Stimulated activated CD4-positive, alpha-beta T cell treated with anti-CD3 and anti-CD28 coated beads, Interleukin-1b, Interleukin-23, amount 100 ng/mL, for 24 hours (primary cell): ENCODE measurements at places on chromosomes 11 and 22.

- DNase-seq, result no peak
Measured at GRCh38 chr11:20926799-20927540, 257.6 kb downstream of the NELL1 start.

GRCh38 chr22:20396639-20397038, 2.7 kb downstream of the ZNF74 start:
- DNase-seq, result no peak

GRCh38 chr11:32427935-32428664, 7.2 kb downstream of the WT1 start:
- DNase-seq, result no peak

DNA sequence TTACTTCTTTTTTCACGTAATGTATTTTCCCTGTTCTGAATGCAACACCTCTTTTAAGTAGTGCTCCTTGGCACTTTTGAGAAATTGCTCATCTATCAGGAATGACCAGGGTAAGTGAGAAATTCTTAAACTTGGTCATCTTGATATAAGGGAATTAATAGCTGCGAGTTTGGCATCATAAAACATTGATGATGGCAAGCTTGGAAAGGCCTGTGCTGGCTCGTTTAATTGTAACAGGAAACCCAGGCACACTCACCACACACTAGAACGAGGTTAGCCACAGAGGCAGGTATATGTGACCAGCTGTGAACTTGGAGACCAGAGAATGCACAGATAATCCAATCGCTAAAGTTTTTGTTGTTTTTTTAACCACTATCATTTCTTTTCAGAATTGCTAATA, 24.3 kb downstream of the FAM118A start:
- no peak for DNase-seq

- DNase-seq, result no peak
Measured at GRCh38 chr11:32817181-32817851, 12.4 kb upstream of the PRRG4 start.

- DNase-seq, result no peak
Measured at GRCh38 chr11:565921-566509, 5.2 kb downstream of the RASSF7 start.

DNA sequence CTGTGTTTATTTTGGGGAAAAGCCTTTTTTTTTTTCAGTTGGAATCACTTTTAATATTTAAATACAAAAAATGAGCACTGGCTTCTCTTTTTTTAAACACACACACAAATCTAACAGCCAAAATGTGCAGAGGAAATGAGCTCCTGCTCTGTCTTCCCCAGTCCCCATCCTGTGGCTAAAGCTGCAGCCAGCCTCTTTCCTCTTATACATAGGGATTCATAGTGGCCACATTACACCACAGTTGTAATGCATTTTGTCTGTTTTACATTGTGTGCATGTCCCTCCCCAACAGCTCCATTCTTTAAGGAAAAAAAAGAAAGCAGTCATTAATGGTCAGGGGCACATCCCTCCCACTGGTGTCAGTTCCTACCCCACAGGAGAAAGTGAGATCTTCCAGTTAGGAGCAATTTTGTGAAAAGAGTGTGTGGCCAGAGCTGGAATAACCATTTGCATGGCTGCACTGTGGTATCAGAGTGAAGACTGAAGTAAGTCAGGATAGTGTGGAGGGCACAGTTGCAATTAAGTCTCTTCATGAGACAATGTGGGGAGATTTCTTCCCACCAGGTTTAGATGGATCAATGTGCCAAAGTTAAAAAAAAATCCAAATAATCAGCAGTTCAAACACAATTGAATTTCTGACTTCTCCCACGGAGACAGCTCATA, 220.6 kb downstream of the TMEM135 start:
- no peak for DNase-seq

GRCh38 chr11:76762867-76763572, 20.1 kb upstream of the TSKU start:
- no peak for DNase-seq

DNA sequence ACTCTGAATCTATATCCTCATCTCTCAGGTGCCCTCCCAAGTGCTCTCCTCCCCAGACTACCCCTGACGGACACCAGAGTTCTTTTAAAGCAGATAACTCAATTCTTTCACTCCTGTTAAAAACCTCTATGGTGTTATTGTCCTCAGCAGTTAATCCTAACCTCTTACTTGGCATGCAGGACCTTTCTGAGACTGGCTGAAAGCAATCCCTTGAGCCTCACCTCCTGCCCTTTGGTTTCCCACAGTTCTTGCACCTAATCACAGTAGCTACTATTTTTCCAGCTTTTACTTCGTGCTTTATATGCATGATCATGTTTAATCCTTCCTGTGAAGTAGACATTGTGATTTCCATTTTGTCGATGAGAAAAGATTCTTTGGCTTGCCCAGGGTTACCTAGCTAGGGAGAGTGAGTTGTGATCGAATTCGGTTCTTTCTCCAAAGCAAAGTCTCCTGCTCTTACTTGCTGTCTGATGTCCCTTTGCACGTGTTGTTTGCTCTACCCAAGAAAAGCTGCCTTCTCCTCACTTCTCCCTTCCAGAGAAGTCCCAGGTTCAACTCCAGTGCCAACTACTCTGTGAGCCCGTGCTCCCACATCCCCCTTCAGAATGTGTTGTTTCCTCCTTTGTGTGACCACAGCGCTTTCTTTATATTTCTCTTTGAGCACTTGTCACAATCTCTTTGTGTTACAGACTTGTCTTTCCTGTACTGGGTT, 2.1 kb downstream of the UBE2L3 start:
- no peak for DNase-seq

DNA sequence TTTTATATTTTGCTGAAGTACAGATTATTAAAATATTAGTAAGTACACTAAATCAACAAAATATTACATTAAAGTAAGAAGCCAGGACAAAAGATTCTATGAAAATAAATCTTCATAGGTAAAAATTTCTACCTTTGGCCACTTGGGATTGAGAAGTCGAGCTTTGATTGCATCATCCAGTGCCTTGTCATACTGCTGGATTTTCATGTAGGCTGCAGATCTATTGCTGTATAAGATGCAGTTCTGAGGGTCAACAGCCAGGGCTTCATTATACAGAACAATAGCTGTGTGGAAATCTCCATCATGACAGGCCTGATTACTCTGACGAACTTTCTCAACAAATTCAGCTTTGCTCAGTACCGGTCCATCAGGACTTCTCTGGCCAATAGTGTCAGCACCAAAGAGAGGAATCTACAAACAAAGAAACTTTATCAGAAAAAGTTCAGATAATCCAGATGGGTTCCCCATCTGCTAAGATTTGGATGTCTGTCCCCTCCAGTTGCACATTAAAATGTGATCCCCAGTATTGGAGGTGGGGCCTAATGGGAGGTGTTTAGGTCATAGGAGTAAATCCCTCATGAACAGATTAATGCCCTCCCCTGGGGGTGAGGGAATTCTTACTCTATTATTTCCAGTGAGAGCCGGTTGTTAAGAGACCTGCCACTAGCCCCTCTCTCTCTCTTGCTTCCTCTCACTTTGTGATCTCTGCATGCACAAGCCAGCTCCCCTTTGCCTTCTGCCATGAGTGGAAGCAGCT, 50.0 kb downstream of the TTC28 start:
- DNase-seq, result no peak

DNA sequence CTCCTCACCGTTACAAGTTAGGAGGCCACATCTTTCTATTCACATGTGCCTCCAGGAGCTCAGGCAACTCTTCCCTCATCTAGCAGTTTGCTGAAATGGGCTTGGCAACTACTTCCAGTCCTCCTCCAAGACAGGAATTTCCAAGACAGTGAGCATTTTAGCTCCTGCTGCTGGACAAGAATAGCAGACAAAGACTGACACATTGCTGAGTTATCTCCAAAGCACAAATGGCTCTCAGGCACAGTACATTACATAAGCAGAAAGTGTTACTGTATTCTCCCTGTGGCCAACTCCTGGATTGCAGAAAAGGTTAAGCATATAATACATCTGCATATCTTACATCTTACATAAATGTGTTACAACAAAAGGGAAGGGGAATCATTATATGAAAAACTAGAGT, 83.2 kb upstream of the POU2AF2 start:
- no peak for DNase-seq

DNA sequence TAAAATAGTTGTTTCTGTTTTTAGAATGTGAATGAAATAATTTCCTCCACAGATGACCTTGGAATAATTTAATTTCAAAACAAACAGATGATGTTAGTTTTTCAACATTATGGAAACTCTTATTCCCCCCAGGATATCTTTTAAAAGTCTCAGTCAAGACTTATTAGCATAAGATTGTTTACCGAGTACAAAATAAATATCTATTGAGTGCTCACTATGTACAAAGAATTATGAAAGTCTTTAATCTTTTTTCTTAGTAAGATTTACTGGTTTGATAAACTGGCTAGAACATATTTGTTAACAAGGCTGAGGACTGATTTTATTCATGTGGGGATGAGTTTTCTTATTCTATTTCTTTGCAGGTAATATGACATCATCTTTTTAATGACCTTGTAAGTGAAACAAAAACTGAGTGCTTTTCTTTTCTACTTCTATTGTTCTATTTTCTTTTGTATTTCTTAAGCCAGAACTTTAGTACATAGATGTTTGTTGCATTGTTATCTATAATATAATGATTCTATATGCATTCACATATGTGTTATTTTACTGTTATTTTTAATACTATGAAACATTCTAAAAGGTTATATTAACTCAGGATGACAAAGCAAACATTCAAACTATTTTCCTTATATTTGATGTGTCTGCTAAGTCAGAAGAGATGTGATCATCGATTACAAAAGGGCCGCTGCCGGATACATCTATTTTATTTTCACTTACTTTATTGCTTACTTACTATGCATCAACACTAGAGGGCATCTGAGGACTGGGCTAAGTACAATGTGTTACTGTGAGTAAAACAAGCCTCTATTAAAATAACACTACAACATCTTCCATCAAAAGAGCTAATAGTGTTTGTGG, 111.0 kb upstream of the ARHGAP42 start:
- no peak for DNase-seq

DNA sequence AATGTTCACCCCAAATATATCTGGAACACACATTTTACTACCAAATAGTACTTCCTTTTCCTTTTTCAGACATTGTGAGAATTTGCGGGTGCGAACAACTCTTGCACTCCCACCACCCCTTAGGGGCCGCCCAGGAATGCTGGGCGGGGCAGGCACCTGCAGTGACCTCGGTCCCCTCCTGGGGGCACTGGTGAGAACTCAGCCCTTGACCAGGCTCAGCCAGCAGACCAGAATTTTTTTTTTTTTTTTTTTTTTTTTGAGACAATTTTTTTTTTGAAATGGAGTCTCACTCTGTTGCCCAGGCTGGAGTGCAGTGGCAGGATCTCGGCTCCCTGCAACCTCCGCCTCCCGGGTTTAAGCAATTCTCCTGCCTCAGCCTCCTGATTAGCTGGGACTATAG, 75.8 kb downstream of the ARHGAP8 start:
- DNase-seq, result no peak

- no peak for DNase-seq
Measured at GRCh38 chr11:76443268-76443980, 1.4 kb upstream of the EMSY start.

GRCh38 chr22:25091458-25091857, 108.2 kb upstream of the CRYBB3 start:
- no peak for DNase-seq

GRCh38 chr11:94400839-94401772, at the start of gene GPR83:
GPR83 (minus strand) TSS chr11:94401419; CDS start chr11:94401247, 172 bp downstream.
- no peak for DNase-seq

DNA sequence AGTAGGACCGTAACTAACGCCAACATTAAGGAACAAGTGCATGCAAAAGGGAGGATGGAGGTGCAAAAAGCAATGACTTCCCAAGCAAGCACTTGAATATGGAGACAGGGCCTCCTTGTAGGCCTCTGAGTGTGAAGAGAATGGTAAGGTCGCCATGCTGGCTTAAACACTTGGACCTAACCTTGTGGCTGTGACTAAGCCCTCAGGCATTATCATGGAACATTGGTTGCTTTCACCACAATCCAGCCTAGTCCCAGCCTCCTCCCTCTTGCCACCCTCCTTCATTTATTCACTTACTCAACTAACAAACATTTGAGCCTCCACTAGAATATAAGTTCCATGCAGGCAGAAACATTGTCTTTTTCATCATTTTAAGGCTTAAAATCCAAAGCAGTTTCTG, 11.9 kb upstream of the SYTL2 start:
- no peak for DNase-seq

GRCh38 chr11:12800871-12801270, 126.7 kb downstream of the TEAD1 start:
- DNase-seq, result no peak

DNA sequence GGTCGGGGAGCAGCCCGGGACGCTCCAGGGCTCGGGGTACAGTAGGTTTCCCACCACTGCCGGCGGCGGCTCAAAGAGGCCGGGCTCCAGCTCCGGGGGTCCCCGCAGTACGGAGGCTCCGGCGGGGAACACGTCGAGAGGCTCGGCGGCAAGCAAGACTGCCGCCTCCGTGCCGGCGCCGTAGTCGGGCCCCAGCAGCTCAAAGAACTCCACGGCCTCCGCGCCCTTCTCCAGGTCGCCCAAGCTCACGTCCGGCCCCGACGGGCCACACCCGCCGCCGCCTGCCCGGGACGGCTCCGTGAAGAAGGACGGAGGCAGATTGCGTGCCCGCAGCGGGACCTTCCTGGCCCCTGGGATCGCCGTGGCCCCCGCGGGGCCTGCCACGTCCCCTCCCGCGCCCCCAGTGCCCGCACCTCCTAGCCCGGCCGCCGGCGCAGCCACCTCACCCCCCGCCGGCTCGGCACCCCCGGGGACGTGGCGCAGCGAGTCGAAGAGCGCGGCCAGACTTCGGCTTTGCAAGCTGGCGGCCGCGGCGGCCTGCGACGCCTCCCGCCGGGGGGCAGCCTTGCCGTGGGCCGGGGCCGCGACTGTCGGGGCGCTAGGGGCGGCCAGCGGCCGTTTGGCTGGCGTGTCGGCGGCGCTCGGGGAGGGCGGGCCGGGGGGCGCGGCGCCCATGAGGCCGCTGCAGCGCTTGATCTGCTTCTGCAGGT, 775 bp downstream of the FAM181B start:
- DNase-seq, result no peak

DNA sequence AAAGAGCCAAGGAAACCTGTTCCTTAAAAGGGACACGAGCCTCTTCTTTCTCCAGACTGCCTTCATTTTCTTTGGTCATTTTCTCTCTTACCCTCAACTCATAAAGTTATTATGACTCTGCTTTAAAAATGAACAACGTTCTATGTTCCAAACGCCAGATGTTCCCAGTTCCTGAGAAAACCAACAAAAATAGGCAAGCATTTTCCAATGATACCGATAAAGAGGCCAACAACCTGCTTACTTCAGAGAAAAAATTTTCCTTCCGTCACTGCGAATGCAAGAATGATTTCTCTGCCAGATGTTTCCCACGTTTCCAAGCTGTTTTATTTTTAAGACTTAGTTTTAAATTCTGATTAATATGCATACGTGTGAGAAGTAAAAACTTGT, 315 bp upstream of the TRPC6 start:
- no peak for DNase-seq
